ENCODE measurements at places on chromosomes 3 and 15.

DNA sequence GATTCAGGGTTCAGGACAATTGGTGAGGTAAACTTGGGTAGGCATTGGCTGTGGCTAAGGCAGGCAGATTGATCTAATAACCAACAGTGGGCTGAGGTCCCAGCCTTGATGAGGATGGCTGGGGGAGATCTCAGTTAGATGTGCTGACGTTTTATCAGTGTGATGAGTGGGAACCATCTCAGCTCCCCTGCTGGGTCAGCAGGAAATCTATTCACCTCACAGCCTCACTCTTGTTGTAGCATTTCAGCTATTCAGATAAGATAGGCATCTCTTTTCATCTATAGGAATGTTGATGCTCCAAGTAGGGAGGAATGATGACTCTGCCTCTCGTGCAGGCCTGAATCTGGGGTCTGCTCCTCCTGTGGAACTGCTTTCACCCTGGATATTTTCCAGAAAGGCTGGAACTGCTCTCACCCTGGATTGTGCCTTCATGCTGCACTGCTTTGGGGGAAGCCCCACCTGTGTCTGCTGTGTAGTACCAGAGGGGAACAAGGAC lies 973.7 kb downstream of the NSUN3 start:
- DNase-seq, result no peak

DNA sequence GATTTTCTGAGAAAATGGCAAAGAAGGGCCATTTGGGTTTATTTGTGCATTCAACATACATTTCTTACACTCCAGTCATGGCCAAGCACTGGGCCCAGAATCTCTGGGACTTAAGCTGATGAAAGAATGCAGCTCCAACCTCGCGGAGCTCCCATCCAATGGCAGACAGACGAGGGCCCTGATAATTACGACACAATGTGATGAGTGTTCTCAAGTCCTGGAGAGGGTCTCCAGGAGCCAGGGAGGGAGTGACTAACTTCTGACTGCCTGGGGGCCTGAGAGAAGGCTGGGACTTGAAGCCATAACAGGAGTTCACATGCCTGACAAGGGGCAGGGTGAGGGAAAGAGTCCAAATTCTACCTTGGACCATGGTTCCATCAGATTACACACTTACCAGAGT lies 42.6 kb upstream of the BNC1 start:
- no peak for DNase-seq

GRCh38 chr15:38378161-38378560 lies 75.8 kb upstream of the FAM98B start:
- DNase-seq, result no peak

GRCh38 chr15:28885630-28886430 lies at the start of gene APBA2:
APBA2 (plus strand) TSS chr15:28885974; CDS start chr15:29053885, 167,911 bp downstream.
- no peak for DNase-seq

DNA sequence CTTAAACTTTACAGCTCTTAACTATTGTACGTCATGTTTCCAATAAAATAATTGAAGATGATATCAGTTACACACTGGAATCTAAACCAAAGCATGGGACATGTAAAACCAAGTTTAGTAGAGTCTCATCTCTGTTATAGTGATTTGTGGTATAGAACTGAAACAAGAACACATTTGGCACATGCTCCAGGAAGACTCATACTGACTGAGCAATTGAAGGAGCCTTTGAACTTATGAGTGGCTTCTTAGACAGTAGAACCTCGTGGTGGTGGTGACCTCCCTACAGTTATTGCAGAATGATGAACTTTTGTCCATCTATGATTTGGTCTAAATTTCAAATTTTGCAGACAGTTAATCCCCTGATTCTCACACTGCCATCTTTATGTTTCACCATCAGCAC lies 729.7 kb downstream of the ROBO1 start:
- no peak for DNase-seq

DNA sequence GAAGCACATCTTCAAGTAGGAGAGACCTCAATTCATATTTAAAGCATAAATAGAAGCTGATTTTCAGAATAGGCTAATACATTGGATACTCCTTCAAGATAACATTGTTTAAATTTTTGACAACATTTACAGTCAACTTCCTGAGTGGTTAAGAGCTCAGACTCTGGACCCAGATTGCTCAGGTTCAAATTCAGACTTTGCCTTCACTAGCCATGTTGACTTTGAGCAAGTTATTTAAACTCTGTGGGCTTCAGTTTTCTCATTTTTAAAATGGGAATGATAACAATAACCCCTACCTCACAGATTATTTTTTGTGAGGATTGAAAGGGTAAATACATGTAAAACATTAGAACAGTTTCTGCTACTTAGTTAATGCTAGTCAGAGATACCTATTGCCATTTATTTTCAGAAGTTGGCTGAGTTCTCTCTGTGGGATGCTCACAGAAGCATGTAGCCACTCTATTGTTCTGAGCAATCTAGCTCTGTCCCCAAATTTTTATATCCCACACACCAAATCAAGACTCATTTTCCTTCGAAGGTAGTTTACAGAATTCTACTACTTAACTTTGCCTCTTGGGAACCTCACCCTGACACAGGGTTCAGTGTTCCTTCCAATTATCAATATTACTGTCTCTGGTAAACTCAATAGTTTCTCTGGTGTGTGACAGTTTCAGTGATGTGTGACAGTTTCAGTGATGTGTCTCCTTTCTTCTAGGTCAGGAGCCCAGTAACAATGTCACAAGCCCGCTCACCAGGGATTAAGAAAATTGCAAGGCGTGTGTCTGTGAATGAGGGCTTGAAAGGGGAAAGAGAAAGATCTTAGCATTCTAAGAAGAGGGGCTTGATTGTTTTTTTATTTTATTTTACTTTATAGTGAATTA lies 79.4 kb upstream of the OSTN start:
- no peak for DNase-seq

DNA sequence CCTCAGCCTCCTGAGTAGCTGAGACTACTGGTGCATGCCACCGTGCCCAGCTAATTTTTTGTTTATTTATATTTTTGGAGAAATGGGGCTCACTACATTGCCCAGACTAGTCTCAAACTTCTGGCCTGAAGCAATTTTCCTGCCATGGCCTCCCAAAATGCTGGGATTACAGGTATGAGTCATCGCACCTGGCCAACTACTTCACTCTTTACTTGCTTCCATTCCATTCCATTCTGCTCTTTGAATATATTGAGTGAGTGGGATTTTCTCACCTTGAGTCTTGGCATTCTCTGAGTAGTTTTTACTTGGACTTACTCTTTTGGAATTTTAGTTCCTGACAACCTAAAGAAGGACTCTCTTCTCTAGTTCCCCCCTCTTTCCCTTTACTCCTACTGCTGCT lies 93.8 kb upstream of the UNC13C start:
- no peak for DNase-seq

- DNase-seq, result no peak
Observed at GRCh38 chr3:52973806-52974205, 72.1 kb downstream of the SFMBT1 start.

GRCh38 chr15:99059010-99059981 lies 45.6 kb upstream of the SYNM start:
- no peak for DNase-seq

- no peak for DNase-seq
Observed at GRCh38 chr3:43522727-43523362, 99.0 kb downstream of the ANO10 start.

DNA sequence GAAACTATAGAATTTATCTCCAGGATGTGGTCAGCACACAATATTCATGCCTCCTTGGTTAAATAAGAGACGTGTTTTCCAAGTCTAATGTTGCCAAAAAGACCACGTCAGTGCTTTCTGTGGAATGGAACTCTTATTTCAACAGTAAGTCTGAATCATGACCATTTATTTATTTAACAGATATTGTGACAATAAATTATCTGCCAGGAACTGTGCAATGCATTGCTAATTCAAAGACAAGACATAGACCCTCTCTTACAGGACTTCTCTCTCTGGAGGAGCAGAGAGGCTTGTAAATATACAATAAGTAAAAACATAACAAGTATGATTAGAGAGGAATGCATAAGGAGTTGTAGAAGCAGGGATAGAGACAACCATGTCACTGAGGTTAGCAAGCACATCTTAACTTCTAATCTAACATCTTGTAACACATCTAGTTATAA lies 227.5 kb downstream of the DTWD1 start:
- DNase-seq, result peak; percentile 53

- no peak for DNase-seq
Observed at GRCh38 chr3:25462495-25462894, 34.4 kb downstream of the RARB start.

- DNase-seq, result no peak
Observed at GRCh38 chr3:172213904-172214303, 174.5 kb downstream of the FNDC3B start.

GRCh38 chr15:89167267-89168176 lies 53.9 kb downstream of the RLBP1 start:
- peak; percentile 76 for DNase-seq

DNA sequence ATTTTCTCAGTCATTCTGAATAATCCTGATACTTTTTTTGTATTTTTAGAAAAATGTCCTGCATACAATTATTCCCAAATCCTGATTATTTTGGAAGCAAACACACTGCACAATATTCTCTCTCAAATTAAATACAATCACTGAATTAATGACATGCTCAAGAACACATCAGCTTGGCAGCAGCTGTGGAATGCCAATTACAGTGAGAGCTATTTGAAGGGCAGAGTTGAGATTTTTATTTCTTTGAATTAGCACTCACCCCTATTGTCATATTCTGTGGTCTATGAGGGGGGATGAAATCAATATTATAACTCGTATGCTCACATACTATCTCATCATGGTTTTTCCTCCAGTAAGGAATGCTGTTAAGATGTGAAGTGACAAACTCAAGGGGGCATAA lies 312.2 kb downstream of the CNTN3 start:
- DNase-seq, result no peak

- no peak for DNase-seq
Observed at GRCh38 chr3:69710153-69710977, 28.9 kb upstream of the MITF start.

DNA sequence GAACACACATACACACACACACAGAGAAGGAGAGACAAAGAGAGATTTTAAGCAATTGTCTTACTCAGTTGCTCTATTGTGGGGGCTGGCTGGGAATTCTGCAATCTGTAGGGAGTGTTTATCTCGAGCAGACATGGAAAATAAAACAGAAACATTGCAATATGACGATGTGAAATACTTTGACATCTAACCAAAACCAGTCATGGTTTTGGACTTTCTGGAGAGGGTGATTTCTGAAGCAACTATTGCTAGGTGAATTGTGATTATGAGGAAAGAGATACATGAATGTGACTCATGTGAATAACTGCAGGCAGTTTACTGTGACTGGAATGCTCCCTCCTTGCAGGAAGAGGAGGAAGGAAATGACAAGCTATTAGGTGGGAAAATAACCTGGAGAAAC lies 12.3 kb upstream of the PHLDB2 start:
- DNase-seq, result peak; percentile 49

DNA sequence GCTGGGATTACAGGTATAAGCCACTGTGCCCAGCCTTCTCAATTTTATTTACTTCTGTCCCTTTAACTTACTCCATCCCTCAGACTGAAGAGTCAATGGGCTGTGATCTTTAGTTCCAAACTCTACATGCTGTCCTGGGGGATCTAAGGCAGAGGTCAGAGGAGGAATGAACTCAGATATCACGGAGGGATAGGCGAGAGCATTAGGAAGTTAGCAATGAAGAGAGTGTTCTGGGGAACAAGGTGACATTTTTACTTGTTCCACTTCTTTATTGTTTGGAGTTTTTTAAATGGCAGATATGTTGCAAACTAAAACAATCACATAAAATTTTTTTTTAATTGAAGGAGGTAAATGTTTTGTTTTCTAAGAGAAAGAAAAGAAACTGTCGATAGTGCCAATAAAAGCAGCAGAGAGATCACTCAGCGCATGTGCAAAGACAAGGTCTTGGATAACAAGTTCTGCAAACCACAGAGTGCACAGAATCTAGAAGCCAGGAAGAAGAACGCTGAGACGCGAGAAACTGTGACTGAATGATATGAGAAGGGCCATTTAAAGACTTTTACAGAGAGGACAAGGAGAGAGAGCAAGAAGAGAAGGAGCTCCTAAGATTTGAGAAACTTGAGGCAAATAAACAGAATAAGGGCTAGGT lies 10.8 kb upstream of the CA12 start:
- no peak for DNase-seq

- DNase-seq, result no peak
Observed at GRCh38 chr3:62421207-62421606, 47.9 kb upstream of the FEZF2 start.

DNA sequence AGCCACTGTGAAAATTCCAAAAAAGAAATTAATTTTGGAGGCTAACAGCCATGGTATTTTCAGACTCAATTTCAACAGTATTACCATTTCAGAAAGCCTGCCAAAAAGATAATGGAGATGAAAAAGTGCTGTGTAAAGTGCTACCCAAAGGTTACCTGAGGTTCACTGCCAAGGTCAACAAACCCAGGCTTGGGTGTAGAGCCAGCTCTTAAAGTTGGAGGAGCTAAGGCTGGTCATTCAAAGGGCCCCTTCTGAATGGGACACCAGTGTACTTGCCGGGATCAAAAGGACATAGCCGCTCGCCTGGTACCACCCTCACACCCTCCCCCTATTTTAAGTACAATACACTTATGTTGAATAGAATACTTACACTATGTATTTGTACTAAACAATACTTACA lies 64.5 kb downstream of the ETV5 start:
- no peak for DNase-seq

GRCh38 chr3:139571711-139572110 lies 32.2 kb upstream of the RBP1 start:
- no peak for DNase-seq

DNA sequence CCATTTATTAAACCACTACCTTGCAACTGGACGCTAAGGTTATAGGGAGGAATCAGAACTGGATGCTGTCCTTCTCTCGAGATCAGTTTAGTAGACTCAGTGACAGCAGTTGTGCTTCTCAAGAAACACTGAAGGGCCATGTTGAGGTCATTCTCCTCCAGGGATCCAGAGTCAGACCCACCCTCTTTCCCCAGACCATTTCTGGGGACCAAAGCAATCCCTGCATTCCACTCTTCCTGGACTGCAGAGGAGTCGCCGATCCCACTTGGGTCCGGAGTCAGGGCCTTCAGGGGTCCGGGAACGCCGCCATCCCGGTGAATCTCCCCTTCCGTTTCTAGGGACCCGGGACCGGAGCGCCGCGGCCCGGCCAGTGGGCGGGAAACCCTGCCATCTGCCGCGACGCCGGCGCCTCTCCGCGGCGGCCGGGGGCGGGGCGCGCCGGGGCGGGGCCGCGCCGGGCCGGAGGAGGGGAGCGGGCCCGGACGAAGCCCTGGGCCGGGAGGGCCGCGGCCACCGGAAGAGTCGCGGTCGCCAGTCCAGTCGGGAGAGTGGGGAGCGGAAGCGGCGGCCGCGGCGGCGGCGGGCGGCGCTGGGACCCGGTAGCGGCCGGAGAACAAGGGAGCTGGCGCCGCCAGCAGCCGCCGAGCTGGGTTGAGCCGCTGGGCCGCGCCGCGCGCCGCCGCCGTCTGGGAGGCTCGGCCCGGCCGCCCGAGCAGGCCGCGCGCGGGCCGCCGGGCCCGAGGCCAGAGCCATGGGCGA lies at the start of gene DVL3:
TSS of gene DVL3 (plus strand) at position 493 of the 759 bp plus-strand sequence. CDS start at position 752, 259 bp downstream.
- no peak for DNase-seq

- no peak for DNase-seq
Observed at GRCh38 chr15:63089260-63090043, 32.2 kb upstream of the LACTB start.

GRCh38 chr15:92770641-92771040 lies 115.1 kb upstream of the FAM174B start:
- DNase-seq, result no peak

All from epithelial cell of prostate (primary cell).